ENCODE measurements at places on chromosomes 6 and 20.

DNA sequence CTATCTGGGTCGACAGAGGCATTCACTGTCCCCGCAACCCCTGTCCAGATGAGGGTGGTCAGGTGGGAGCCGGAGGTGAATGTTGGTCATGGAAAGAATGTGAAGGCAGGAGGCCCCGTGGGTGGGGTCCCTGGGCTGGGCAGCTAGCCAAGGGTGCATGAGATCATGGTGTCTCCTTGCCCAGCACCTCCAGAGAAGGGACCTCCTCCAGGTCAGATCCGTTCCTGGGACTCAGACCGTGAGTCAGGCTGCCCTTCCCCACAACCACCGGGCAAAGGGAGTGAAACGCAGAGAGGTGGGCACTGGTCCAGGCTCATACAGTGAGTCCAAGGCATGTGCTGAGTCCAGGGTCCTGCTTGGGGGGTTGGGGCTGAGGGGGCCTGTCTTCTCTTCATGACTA is 3.5 kb downstream of the FOXS1 start:
- no peak for DNase-seq

DNA sequence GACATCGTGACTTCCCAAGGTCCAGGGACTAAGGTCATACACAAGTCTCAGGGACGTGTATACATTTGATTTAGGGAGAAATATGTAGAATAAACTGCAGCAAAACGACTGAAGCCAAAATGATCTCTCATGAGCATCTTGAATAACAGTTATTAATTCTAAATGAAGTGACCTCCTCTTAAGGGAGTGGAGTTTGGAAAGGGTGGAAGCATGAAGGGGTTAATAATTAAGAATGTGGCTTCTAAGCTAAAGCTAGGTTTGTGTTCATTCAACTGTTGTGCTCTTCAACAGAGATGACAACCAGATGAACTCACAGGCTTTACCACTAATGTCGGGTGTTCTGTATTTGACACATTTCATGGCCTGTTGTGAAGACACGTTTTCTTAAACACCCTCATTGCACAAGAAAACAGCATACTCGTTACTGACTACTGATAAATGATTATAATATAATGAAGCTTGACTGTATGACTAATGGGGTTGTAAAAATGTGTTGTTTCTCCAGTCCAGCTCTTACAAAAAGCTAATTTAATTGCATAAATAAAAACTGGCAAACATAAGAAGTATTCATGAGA is 1.5 kb downstream of the PPP1R14C start:
- no peak for DNase-seq

DNA sequence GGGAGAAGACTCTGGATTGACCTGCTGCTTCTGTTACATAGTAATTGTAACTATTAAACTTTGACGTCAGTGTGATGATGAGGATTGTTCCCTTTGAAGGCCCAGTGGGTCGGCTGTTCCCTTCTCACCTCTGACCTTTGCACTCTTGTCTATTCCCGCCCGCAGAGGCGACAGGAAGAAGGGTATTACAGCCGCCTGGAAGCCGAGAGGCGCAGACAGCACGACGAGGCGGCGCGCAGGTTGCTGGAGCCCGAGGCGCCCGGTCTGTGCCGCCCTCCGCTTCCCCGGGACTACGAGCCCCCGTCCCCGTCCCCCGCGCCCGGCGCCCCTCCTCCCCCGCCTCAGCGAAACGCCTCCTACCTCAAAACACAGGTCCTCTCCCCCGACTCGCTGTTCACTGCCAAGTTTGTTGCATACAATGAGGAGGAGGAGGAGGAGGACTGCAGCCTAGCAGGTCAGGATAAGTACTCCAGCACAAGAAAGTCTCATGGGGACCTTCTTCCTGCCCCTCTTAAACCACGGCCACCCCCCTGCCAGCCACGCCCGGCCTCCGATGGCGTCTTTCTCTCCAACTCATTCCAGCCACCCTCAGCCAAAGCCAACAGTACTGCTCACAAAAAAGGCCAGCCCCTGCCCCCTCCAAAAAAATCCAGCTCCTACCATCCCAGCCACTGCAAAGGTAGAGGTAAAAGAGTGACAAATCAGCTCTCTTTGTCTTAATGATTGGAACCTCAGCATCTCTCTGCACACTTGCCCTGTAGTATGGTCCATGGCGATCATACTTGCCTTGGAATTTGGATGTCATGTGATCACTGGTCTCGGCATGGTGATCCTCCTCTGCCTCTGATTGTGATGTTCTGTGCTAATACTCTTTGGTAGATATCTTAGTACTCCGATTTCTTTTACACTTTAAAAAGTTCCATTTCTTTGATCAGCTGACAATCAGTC is 31.6 kb upstream of the KIF25 start:
- DNase-seq = no peak

DNA sequence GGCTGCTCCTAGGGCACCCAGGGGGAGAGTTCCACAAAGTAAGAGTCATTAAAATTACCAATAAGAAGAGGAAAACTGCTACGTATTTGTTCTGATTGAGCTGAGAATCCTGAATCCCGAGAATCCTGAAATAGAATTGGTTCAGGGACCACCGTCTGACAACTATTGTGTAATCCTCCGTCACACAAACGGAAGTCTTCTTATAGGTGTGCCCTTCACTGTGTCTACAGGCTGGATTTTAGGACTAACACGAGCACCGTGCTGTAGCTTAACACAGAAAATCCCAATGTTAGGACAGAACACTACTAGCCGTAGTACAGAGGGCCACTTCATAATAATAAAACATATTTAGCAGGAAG is 50.6 kb upstream of the RNF182 start:
- no peak for DNase-seq

- DNase-seq = no peak
These were observed 72.3 kb downstream of the FARS2 start for GRCh38 chr6:5333658-5334057.

All from midbrain (tissue), 1 donor.